Naive thymus-derived CD8-positive, alpha-beta T cell (primary cell): ENCODE measurements at places on chromosomes 11 and 22.

- DNase-seq, result no peak
Measured at GRCh38 chr11:71140206-71140919, 112.0 kb downstream of the SHANK2 start.

DNA sequence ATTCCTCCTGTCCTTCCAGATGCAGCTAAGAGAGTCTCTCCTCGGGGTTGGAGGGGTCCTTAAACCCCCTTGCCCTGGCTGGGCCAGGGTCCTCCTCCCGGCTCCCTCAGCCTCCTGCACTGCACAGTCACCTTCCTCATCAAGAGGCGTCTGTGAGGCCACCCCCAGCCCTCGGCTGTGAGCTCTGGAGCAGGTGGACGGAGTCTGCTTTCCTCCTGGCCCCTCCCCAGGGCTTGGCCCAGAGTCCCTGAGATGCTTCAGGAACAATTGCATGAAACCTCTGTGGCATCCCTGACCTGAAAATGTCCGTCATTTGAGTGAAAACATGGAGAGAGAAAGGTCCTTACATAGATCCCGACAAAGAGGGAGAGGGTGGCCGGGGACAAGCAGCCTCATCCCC is 6.7 kb upstream of the FGF3 start:
- no peak for DNase-seq

- no peak for DNase-seq
Measured at GRCh38 chr11:108340973-108341372, 118.1 kb downstream of the ATM start.

DNA sequence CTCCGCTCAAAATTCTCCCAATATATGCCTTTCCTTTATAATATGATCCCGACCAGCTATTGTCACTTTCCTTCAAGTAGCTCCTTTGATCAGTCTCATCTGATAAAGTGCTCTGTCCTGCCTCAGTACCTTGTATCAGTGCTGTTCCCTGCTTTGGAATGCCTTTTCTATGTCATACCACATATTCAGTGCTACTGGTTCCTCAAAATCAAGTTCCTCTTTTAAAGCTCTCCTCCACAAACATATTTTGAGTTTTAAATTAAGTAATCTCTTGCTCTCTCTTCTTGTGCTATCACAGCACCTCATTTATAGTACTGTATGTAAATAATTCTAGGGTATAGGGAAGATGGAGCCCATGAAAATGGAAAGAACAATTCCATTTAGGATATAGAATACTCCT is 137.1 kb upstream of the CTSC start:
- DNase-seq, result no peak

- no peak for DNase-seq
Measured at GRCh38 chr11:88102598-88102934, 72.7 kb downstream of the RAB38 start.

DNA sequence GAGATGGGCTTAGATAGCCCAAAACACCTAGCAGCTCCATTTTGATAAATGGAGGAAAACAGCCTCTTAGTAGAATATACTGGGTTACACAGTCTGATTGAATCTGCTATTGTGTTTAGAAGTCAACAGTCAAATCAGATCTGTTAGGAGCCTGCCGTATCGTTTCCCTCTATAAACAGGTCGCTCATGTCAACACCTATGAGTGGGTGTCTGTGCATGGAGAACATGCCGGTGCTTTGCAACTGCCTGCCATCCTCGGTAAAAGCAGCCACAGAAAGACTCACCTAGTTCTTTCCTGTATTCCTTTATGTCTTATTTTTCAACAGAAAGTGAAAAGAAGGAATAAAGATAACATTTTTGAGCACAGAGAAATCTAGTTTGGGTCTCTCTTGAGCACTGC is 99.4 kb downstream of the ETS1 start:
- DNase-seq, result no peak

DNA sequence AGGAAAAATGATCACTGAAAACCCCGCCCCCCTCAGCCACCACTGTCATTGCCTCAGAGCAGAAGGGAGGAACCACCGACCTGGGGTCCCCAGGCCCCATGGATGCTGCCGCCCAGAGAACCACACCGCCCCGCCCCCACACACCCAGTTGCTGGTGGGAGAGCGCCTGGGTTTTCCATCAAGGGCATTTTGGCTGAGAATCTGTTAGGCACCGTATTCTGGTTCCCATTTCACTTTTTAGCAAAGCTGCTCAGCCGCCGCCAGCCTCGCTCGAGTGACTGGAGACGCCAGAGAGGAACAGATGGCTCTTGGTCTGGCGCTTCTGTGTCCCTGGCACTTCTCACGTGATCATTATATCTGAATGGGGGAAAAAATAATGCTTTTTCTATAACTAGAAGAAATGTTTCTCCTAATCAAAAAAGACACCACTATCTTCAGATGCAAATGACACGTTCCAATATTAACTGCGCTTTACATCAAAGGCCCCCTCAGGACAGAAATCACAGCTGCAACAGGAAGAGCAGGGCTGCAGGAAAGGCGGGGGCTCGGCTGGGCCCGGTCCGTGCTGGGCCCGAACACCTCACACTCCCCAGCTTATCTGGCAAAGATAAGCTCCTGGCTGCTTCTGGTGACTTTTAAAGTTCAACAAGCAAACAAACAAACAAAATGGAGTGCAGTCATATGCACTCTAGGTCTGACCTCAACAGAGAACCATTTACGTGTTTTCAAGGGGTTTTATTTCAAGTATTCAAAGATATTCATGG is 149.8 kb downstream of the MPPED1 start:
- DNase-seq, result no peak

GRCh38 chr11:68113986-68114385 is 7.2 kb downstream of the CHKA start:
- no peak for DNase-seq

GRCh38 chr22:39185601-39186012 is 33.1 kb upstream of the CBX7 start:
- DNase-seq, result no peak

GRCh38 chr11:115067471-115067870 is 389.1 kb downstream of the NXPE2 start:
- DNase-seq, result no peak

- DNase-seq, result no peak
Measured at GRCh38 chr11:120964857-120965256, 59.0 kb upstream of the TBCEL start.

DNA sequence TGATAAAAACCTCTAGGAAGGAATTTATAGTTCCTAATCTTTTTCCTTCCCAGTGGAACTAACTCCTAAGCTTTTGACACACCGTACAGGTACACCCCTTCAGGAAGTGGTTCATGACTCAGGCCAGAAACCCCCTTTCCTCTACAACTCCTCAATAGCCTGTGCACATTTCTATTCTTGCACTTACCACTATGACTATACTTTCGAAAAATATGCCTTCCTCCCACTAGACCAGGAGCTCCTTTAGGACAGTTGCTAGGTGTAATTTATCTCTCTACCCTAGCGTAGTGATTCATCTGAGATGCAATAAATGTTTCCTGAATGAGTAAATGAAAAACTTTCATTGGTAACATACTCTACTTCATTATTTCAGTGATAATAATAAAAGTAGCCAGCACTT is 14.5 kb downstream of the MAP6 start:
- DNase-seq, result no peak

- no peak for DNase-seq
Measured at GRCh38 chr22:19497245-19497644, 17.5 kb downstream of the CDC45 start.

DNA sequence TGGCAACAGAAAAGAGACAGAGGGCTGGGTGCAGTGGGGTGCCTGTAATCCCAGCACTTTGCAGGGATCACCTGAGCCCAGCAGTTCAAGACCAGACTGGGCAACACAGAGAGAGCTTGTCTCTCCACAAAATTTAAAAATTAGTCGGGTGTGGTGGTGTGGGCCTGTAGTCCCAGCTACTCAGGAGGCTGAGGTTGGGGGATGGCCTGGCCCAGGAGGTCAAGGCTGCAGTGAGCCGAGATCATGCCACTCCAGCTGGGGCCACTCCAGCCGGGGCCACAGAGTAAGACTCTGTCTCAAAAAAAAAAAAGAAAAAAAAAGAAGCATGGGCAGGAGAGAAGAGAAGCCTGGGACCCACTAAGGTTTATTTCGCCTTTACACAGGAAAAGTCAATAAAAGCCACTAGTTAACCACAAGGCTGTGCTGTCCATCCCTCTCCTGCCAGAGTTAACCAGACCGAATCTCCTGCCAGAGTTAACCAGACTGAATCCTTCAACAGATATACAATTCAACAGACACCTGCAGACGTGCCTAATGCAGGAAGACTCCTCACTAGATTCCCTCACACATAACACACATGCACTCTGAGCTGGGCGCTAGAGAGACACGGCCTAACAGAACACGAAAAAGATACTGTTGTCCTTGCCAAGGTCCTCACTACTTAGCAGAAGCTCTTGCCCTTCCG is 29.8 kb downstream of the MICAL3 start:
- no peak for DNase-seq
